ENCODE measurements at places on chromosomes 3 and 15.

- peak; percentile 12 for DNase-seq
Measured at GRCh38 chr3:168511428-168512014, 415.8 kb upstream of the GOLIM4 start.

GRCh38 chr3:128012050-128012449 lies 40.2 kb upstream of the SEC61A1 start:
- no peak for DNase-seq

DNA sequence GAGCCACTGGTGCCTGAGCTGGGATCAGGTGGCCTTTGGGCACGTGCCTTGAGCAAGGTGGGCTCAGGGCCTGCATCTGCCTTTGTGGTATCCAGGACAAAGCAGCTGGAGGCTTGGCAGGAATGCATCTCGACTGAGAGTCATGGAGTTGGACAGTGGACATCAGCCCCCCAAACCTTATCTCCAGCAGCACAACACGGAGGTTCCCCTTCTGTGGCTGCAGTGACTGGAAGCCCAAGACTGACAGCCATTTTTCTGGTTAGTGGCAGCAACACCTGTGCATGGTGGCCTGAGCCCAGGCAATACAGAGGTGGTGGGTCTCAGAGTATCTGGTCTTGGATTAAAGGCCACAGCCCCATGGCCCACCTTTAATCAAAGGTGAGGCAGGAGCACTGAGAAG lies 27.8 kb upstream of the TSEN2 start:
- DNase-seq, result no peak

DNA sequence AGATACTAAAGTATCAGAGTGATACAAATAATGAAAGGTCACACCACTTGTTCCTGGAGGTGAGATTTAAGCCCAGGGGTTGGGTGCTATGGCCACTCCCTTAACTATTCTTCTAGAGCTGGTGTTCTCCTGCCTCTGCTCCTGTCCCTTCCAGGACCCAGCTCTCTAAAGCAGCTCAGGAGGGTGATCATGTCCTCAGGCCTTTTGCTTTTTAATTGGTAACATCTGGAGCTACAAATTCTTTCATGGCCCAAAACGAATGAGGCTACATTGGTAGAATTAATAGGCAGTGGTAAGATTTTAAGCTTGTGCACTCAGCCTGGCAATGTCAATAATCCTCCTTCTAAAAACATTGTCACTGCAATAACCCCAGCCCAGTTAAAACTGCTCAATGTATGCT lies 38.2 kb upstream of the CNOT10 start:
- DNase-seq, result no peak

DNA sequence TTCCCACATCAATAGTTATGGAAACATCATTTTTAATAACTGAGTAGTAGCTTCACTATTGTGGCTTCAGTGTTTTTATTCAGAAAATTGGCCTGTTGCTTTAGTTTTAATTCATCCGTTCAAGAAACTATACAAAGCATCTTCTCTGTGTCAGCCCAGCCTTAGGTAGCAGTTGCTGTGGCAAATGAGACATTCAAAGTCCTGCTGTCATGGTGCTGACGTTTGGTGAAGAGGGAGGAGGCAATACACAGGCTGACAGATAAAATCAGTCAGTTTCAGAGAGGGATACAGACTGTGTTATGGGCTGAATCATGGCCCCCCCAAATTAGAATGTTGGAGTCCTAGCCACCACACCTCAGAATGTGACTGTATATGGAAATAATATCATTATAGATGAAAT lies 56.5 kb downstream of the SLC7A14 start:
- DNase-seq, result no peak

GRCh38 chr15:100036015-100036414 lies 302.8 kb upstream of the LYSMD4 start:
- no peak for DNase-seq

DNA sequence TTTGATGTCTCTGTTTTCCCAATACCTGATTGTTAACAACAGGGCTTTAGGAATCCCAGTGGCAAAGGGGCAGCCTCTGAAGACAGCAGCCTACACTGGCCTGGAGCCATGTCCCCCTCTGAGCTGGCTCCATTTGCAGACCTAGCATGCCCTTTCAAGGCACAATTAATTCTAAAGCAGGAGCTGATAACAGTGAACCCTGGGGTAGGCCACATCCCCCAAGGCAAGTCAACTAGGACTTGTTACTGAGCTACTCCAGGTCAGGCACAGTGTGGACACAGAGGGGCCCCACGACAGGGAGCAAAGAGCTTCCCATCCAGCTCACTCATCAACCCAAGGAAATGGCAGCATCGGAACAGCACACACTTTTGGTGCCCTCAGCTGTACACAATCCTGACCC lies 51.9 kb downstream of the SPSB4 start:
- DNase-seq, result no peak

DNA sequence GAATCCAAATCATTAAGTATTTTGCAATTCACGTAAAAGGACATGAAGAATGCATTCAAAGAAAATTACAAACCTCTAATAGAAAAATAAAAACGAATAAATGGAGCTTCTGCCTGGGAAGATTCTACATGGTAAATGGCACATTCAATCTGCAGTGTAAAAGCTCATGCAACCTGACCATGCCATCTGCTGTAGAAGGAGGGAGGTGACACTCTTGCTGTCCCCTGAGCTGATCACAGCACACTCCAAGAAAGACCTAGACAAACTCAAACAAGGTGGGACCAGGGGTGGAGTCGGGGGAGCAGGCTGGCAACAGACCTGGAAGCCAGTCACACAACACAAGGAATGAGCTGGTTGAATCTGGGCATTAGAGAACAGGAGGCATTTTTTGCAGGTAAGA lies 101.8 kb downstream of the BDH1 start:
- peak; percentile 51 for DNase-seq

All from OCI-M1 (cell line).